B cell (primary cell): ENCODE measurements at places on chromosomes 3 and 15. TPM values are rescaled to one million over a fixed set of nuclear protein-coding genes. Genes with fewer than 3 reads are reported as not detected.

DNA sequence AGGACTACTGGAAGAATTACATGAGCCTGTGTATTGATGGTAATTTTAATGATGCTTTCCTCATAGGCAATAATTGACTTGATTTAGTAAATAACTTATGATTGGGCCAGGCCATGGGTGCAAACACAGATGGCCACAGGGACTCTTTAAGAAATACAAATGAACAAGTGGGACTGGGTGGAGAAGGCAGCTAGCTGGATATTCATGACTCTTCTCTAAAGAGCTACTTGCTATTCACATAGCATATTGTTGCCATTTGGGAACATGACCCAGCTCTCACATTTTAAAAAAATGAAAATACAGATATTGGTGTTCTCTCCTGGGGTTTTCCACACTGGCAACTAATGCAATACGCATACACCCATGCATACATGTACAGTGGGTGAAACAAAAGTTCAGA lies 178.3 kb downstream of the PTPRG start:
- DNase-seq = no peak

GRCh38 chr3:184677344-184678316 lies 34.2 kb downstream of the MAGEF1 start:
- DNase-seq = no peak

Gene TTLL3
- 156 and 168 TPM in 2 replicates for polyA plus RNA-seq

Gene NEIL1
- 103 and 220 TPM in 2 replicates for polyA plus RNA-seq

GRCh38 chr15:63655683-63656372 lies 58.6 kb downstream of the FBXL22 start:
- DNase-seq = no peak

Gene DNAJC19
- 26.9 and 27.8 TPM in 2 replicates for polyA plus RNA-seq

Gene CADPS
- polyA plus RNA-seq = 0.16 and 0.27 TPM in 2 replicates

Gene RETNLB
- polyA plus RNA-seq = not detected in 2 replicates

GRCh38 chr15:36315649-36316048 lies 263.8 kb upstream of the CDIN1 start:
- DNase-seq = no peak

Gene GOLGA8R
- polyA plus RNA-seq = 1.9 and 2.0 TPM in 2 replicates
